ENCODE measurements at places on chromosomes 13 and 19.

- no peak for DNase-seq
Measured at GRCh38 chr13:100347968-100348367, 240.6 kb downstream of the GGACT start.

GRCh38 chr13:106616729-106617128 lies 48.8 kb upstream of the ARGLU1 start:
- no peak for DNase-seq

DNA sequence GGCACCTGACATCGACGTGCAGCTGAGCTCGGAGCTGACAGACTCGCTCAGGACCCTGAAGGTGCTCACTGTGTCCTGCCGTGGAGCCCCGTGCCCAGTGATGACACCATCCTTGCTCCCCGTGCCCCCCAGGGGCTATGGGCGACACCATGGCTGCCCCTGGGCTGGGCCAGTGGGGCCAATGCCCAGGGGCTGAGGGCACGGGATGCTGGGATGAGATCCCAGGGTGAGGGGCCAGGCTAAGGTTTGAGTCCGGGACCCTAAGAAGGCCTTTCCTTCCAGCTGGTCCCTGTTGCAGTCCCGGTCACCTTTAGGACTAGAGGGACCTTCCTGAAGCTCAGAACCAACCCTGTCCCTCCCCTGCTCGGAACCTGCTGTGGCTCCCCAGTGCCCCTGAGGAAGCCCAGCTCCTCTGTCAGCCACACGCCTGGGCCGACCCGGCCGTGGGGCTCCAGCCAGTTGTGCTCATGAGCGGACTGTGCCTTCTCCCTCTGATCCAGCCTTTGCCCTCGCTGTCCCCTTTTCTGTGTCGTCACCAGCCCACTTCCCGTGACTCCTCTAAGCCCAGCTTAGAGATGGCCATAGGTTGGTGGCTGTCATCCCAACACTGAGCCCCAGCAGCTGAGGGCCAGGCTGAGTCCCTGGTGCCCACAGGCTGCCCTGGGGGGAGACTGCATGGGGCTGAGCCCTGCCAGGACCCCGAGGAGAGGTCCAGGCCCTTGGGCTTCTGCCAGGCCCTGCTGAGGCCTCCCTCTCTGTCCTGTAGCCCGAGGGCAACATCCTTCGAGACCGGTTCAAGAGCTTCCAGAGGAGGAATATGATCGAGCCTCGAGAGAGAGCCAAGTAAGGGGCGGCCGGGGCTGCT lies 10.6 kb downstream of the NOP53 start:
- no peak for DNase-seq

DNA sequence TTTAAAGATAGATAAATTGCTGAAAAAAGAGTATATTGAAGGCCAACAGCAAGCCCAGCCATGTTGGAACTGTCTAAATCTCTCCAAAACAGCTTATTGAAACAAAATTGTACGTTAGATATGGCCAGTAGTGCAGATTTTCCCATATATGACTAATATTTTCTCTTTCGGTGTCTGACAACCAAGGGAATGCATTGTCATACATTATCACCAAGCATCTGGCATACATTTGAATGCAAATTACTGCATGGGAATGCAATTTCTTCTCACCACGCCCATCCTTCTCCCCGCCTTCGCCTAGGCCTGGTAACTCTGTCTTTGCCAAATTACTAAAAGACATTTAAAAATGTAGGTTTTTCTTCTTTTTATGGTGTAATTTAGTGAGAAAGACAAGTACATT lies 32.5 kb upstream of the IRS2 start:
- DNase-seq, result no peak

DNA sequence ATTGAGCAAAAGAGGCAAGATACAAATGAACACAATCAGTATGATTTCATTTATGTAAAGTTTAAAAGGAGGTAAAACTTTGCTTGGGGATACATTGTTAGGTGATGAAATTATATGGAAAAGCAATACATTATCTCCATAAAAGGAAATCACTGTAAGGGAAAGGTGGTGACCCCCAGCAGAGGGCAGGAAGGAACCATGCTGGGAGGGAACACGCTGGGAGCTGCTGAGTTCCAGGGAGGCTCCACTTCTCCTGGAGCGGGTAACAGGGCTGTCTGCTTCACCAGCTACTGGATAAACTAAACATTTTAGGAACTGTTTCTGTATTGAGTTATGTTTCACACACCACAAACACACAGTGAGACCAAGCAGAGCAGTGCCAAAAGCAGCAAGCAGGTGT lies 91.2 kb downstream of the KATNAL1 start:
- DNase-seq, result no peak

DNA sequence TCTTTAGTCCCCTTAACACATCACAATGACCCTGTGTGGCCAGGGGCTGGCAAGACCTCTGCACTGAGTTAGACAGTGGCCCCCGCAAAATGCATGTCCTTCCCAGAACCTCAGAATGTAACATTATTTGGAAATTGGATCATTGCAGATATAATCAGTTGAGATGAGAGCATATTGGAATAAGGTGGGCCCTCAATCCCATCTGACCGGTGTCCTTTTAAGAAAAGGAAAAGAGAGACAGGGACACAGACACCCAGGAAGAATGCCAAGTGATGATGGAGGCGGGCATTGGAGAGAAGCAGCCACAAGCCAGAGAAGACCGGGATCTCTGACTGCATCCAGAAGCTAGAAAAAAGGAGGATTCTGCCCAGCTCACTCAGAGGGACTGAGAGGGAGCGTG lies 1.8 kb downstream of the FAM187B start:
- DNase-seq, result no peak

Measured in Jurkat, Clone E6-1 (cell line).